Stomach (tissue), 19 donors: ENCODE measurements at places on chromosomes 7 and 10. TPM values are rescaled to one million over a fixed set of nuclear protein-coding genes. Genes with fewer than 3 reads are reported as not detected.

- DNase-seq = peak; percentile 37
Measured at GRCh38 chr7:24728503-24729364, 28.5 kb downstream of the GSDME start.

DNA sequence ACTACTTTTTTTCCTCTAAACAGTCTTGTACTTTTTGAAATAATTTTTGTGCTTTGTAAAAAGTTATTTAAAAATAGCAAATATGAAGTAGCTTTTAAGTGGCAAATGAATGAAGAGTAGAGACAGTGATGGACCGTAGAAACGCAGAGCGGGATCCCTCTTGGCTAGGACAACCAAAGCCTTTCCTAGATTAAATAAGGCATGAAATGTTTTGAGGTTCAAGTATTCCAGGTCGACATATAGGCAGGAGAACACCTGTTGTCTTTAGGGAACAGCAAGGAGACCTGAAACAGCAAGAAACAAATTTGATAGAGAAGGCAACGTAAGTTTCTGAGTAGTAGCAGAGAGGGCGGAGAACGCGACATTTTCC is 662 bp upstream of the PPRC1 start:
- no peak for DNase-seq

DNA sequence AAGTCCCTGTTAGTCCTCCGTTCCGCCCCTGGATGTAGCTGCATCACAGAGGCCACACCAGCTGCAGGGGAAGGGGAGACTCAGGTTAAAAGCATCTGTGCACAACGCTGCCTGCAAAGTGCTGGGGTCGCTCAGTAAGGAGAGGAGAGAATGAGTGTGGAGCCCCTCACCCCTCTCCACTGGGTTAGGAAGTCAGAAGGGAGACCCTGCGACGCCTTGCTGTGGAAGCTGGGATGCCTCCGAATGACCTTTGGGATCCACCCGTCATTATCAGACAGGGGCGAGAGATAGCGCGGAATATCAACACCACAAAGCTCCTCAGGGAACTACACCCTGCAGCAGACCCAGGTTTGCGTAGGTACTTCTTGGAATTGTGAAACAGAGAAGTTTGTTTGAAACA is 167.7 kb upstream of the SHH start:
- DNase-seq = peak; percentile 22

DNA sequence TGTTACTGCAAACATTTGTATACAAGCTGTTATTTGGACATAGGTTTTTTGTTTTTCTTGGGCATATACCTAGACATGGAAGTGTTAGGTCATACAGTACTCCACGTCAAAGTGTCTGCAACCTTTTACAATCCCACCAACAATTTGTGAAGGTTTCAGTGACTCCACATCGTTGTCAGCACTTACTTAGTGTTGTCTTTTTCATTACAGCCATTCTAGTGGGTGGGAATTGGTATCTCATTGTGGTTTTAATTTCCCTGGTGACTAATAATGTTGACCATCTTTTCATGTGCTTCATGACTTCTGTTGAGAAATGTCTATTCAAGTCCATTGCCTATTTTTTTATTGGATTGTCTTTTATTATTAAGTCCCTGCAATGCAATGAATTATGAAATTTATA is 95.0 kb downstream of the UBE3C start:
- DNase-seq = no peak

GRCh38 chr10:37703833-37704382 is 153.5 kb downstream of the ZNF248 start:
- DNase-seq = no peak

- peak; percentile 78 for DNase-seq
Measured at GRCh38 chr10:90592638-90593302, 265.1 kb downstream of the HTR7 start.

- peak; percentile 50 for DNase-seq
Measured at GRCh38 chr10:17847585-17848296, 38.6 kb downstream of the MRC1 start.

GRCh38 chr7:86961686-86962085 is 97.8 kb downstream of the ELAPOR2 start:
- no peak for DNase-seq

Gene BICC1
- 8.0 TPM for total RNA-seq

Gene PNLIPRP1
- total RNA-seq = not detected

Gene PRR15
- total RNA-seq = 6.1 TPM

Gene PARD3
- 39.7 TPM for total RNA-seq

Gene GPR141
- not detected for total RNA-seq

Gene SLC16A9
- total RNA-seq = 17.1 TPM

Gene VWDE
- 1.5 TPM for total RNA-seq

Gene CALML3
- not detected for total RNA-seq
